ENCODE measurements at places on chromosomes 3 and 15. TPM values are rescaled to one million over a fixed set of nuclear protein-coding genes. Genes with fewer than 3 reads are reported as not detected.

GOLGA8G gene
- not detected for total RNA-seq

FEZF2 gene
- 22.2 TPM for total RNA-seq

PLOD2 gene
- total RNA-seq, result 32.1 TPM

SLC6A20 gene
- total RNA-seq, result 9.7 TPM

SLC9C1 gene
- not detected for total RNA-seq

TMIE gene
- 7.3 TPM for total RNA-seq

LOXL1 gene
- total RNA-seq, result 1.6 TPM

DUOXA1 gene
- total RNA-seq, result 0.65 TPM

DNA sequence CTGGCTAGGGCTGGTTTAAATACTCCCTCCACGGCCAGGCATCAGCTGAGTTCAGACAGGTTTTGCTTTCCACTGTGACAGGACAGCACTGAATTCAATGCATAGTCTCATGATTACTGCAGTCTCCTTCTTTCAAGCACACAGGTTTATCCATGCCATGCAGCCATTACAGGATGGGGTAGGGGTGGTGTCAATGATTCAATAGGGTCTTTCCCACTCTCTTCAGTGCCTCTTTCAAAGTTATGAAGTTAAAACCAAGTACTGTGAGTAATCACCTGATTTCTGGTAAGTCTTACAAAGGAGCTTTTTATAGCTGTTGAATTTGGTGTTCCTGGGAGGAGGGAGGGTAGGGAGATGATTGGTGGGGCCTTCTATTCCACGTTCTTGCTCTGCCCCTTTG, 47.2 kb downstream of the TMEM212 start:
- no peak for DNase-seq

- DNase-seq, result no peak
Observed at GRCh38 chr3:49869525-49870126, at the start of gene CAMKV. CAMKV (minus strand) TSS chr3:49869906; CDS start chr3:49862388, 7,518 bp downstream.

DNA sequence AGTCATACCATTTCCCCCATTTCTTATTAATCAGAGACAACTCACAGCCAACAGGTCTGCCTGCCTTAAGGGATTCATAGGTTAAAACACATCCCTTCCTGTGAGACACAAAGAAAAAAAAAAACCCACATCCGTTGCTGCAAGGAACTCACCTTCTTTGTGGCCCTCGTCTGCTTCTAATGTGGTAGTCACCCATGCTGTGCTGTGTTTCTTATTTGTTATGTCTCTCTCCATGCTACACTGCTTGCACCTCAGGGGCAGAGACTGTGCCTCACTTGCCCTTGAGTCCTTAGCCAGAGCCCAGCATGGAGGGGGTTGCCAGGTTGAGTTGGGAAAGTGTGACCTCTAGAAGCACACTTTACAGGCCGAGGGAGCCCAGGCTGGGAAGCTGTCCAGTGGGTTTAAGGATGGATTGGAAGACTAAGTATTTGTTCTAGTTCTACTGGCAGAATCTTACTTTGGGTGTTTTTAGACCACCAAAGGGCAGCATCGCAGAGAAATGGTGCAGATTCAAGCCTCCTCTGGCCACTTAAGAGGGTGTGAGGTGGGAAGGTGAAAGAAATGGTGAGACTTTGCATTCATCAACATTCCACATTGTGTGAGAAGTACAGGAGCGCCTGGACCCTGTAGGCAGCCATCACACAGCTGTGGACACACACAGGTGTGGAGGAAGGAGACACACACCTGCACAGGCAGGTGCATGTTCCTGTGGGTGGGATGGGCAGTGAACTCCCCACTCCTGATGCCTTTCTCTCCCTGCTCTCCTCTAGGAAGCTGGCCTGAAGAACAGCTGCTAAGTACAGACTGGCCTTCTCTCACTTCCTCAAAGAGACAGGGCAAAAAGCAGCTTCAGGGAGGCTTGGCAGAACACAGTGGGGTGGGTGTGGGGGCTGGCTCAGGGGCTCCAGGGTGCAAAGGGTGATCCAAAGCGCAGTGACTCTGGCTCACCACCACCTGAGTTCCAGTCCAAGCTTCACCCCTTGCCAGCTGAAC, 48.8 kb downstream of the GLB1 start:
- no peak for DNase-seq

DNA sequence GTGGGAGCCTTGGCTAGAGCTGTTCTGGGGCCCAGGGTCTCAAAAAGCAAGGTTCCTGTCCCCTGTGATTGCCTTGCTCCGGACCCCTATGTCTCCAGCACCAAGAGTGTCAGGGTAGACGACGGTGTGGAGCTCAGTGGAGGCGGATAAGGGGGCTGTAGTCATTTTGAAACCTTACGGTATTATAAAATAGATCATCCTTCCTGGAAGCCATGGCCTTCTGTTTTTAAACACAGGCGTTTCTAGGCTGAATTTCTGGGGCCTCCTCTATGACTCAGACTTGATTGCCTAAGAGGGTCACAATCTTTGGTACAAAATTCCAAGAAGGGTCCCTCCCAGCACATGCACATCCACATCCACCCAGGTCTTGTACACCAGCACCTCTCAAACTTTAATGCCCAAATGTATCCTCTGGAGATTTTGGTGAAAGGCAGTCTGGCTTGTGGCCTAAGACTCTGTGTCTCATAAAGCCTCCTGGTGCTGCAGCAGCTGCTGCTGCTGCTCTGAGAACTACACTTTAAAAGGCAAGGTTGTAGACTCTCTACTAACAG, 70.5 kb upstream of the XCR1 start:
- no peak for DNase-seq

- DNase-seq, result no peak
Observed at GRCh38 chr3:32284443-32285212, 46.1 kb downstream of the CMTM8 start.

- DNase-seq, result no peak
Observed at GRCh38 chr3:49724586-49724985, 835 bp upstream of the GMPPB start.

GRCh38 chr3:156180077-156180476, 59.7 kb downstream of the KCNAB1 start:
- DNase-seq, result no peak

DNA sequence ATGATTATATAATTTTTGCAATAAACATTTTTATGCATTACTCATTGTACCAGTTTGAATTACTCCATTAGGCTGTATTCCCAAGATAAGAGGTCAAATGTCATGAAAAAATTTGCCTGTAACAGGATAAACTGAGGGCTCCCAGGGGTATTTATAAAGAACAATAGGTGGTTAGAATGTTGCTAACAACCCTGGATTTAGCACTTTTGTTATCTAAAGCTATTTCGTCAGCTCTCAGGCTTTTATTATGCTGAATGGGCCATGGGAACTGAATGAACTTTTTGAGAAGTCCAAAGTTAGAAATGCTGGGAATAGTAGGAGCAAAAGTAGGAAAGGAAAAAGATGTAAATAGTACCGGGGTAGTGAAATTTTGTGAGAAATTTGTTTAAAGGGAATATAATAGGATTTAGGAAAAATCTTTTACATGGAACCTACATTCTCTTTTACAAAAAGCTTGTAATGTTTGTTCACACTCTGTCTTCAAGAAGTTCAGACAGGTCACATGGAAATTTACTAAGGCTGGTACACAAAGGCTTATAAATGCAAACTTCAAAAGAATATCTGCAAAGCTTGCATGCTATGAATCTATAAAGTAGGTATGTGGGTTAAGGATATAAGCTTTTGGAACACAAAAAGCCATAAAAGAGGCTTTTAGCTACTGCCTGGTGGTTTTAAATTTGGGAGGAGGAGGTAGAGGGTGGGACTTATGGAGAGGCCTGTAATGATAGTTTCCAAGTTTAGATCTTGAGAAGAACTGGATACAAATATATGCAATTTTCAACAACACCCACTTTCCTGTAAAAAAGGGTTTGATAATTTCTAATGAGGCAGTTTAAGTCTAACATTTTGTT, 445.8 kb upstream of the NAALADL2 start:
- DNase-seq, result no peak

DNA sequence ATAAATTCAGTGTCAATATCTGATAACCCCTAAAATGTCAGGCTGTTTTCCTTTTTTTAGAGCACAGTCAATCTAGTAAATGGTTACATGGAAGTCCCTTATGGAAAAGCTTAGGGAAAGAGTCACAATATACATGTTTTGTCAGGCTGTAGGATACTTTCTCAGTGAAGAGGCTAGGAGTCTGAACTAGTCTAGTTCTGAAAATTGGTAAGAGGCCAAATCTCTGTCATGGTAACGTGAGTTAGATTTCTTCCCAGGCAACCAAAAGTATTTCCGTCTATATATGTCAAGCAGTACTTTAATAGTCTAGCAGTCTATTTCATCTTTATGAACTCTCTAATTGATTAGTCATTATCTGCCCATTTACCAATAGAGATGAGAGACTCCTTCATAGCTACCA, 215.9 kb upstream of the LRRC3B start:
- no peak for DNase-seq

DNA sequence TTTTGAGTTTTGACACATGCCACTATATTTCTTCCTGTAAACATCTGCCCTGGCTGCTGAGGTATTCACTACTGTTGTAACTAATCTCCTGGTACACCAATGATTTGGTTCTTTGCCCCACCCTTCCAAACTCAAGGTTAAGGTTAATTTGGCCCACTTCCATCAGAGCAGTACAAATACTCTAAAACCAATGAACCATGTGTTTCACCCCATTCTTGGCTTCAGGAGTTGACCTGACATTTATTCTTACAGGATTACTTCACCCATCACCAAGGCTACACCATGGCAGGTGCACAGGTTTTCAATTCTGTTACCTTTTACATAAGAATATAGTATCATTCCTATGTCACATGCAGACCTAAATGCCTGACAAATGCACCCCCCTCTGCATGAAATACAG, 1179.9 kb downstream of the ZPLD1 start:
- no peak for DNase-seq

GRCh38 chr15:38945551-38946298, 381.1 kb upstream of the RASGRP1 start:
- no peak for DNase-seq

DNA sequence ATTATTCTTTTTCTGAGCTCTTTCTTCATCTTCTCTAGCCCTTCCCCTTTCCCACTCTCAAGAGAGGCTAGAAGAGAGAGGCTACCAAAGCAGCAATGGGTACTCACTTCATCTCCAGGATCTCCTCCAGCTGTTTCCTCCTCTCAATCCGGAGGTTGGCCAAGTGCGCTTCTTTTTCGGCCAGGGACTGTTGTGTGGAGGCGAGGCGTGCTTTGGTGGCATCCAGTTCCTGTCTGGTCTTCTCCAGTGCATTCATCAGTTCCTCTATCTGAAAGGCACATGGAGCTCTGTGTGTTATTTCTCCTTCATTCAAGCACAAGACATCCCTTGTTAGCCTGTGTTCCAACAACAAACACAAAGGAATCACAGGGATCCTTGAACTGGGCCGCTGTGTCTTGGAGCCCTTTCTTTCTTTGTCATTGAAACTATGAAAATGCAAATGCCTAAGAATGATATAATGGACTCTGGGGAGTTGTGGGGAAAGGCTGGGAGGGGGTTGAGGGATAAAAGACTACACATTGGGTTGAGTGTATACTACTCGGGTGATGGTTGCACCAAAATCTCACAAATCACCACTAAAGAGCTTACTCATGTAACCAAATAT, 401.3 kb upstream of the WNT5A start:
- no peak for DNase-seq

- peak; percentile 16 for DNase-seq
Observed at GRCh38 chr15:101489237-101489598, 289 bp downstream of the PCSK6 start.

- DNase-seq, result no peak
Observed at GRCh38 chr3:184765047-184765729, 46.8 kb upstream of the VPS8 start.

GRCh38 chr3:18079062-18079461, 336.6 kb upstream of the TBC1D5 start:
- DNase-seq, result no peak

- DNase-seq, result no peak
Observed at GRCh38 chr3:72147600-72147999, 362.7 kb upstream of the PROK2 start.

GRCh38 chr15:86327230-86327865, 247.7 kb downstream of the AGBL1 start:
- DNase-seq, result no peak

DNA sequence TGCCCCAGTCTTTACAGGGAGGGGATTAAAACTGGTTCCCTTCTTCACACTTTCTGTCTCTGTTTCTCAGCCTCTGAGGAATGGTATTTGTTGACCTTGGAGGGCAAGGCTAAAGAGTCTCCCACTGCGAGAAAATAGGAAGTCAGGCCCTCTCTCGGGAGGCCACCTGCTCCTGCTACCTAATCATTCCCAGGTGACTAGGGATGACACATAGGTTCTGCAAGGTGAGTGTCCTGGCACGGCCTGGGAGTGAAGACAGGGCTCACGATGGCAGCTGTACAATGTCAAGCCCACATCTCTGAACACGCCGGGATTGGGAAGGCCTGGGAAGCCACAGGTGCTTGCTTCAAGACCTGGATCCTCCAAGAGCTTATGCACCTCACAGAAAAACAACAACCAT, 314.2 kb downstream of the NTRK3 start:
- DNase-seq, result no peak

DNA sequence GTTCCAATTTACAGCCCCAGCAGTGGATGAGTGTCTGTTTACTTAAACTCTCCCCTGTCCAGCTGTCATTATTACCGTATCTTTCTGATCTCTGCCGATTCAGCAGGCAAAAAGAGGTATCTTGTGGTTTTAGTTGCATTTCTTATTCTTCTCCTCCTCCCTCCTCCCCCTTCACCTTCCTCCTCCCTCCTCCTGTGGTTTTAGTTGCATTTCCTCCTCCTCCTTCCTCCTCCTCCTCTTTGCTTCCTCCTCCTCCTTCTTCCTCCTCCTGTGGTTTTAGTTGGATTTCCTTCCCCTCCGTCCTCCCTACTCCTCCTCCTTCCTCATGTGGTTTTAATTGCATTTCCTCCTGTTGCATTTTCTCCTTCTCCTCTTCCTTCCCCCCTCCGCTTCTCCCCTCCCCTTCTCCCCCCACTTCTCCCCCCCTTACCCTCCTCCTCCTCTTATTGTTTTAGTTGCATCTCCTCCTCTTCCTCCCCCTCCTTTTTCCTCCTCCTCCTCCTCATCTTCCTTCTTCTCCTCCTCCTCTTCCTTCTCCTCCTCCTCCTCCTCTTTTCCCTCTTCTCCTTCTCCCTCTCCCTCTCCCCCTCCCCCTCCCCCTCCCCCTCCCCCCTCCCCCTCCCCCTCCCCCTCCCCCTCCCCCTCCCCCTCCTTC, 25.3 kb upstream of the VPS33B start:
- DNase-seq, result no peak

- peak; percentile 51 for DNase-seq
Observed at GRCh38 chr3:28916713-28917499, 364.0 kb upstream of the RBMS3 start.

GRCh38 chr3:74409066-74409465, 205.4 kb downstream of the CNTN3 start:
- DNase-seq, result no peak
